ENCODE measurements at places on chromosomes 12 and 14.

GRCh38 chr12:121775501-121775900 lies 18.0 kb downstream of the RHOF start:
- no peak overlapping the region for H3K4me3 ChIP-seq
- no peaks in the 10 kb centered on the region for H3K36me3 ChIP-seq
- no peak for ATAC-seq
- peak overlapping the region; percentile 69 for H3K27ac ChIP-seq

DNA sequence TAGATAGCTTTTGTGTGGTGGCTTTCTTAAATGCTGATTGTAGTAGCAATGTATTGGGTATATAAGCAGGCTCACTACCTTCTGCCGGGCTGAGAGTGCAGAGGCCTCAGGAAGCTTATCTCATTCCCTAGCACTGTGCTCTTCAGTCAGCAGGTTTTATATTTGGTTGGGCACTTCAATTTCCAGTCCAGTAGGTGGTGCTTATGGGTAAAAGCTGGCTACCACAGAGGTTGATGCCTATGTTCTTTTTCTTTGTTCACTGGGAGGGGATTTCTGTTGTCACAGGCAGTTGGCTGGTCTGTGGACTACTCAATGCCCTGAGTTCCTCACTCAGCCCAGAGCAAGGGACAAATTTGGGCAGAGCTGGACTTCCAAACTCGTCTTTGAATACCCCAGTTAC lies 43.0 kb upstream of the GLIPR1 start:
- H3K4me3 ChIP-seq, result no peak overlapping the region
- no peaks in the 10 kb centered on the region for H3K36me3 ChIP-seq
- H3K27me3 ChIP-seq, result peaks cover 6% of the 10 kb centered on the region
- H3K27ac ChIP-seq, result no peak overlapping the region
- ATAC-seq, result no peak
- H3K4me1 ChIP-seq, result no peaks in the 10 kb centered on the region

- no peak for ATAC-seq
- peaks cover 3% of the 10 kb centered on the region for H3K4me1 ChIP-seq
- H3K27me3 ChIP-seq, result no peaks in the 10 kb centered on the region
- peak overlapping the region; percentile 50 for H3K27ac ChIP-seq
- no peaks in the 10 kb centered on the region for H3K36me3 ChIP-seq
Measured at GRCh38 chr14:51424041-51424440, 184.0 kb downstream of the TMX1 start.

DNA sequence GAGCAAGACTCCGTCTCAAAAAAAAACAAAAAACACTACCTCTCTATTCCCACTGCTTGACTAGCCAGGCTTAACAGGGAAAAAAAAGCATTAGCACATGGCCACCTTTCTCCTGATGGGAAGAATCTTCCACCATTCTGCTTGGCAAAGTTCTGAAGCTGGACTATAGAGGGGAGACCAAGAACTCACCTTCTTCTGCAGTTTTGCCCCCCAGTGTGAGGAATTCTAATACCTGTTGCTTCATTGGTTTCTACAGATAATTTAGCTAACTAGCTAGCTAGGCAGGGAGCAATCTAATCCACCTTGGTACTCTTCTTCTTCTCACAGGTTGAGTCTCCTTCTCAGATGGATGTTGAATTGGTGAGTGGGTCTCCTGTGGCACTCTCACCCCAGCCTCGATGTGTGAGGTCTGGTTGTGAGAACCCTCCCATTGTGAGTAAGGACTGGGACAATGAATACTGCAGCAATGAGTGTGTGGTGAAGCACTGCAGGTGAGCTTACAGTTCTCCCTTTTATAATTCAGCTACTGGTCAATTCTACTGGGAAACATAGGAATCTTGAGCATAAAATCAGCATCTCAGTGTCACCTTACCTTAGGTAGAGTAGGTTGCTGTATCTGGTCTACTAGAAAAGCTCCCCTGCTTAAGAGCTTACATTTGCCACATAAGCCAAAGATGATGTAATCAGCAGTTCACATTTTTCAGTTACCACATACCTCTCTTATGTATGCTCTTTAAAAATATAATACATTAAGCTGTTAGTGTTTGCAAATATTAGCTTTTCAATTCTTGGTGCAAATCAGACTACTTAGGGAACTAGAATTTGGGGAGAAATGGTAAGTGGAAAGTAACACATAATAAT lies 16.0 kb downstream of the METTL3 start:
- H3K27ac ChIP-seq, result no peak overlapping the region
- H3K4me1 ChIP-seq, result no peaks in the 10 kb centered on the region
- no peak overlapping the region for H3K4me3 ChIP-seq
- H3K36me3 ChIP-seq, result peaks cover 100% of the 10 kb centered on the region
- ATAC-seq, result no peak
- no peaks in the 10 kb centered on the region for H3K27me3 ChIP-seq

DNA sequence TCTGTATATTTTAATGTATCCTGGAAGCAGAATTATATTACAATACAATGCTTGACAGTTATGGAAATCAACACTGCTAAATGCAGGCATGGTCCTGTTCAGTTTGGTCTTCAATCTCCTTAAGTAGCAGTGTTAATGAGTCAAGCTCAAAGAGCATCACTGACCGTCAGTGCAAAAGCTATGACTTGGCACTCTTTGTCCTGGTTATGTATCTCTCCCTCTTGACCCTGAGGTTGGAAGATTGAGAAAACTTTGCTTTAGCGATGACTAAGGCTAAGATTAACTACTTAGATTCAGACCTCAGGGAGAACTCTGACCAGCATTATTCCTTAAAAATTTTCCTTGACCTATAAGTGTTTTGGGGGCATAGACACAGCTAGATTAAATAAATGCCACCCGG lies 10.9 kb downstream of the CLEC7A start:
- no peaks in the 10 kb centered on the region for H3K4me1 ChIP-seq
- no peak for ATAC-seq
- no peak overlapping the region for H3K4me3 ChIP-seq
- H3K27ac ChIP-seq, result no peak overlapping the region
- H3K36me3 ChIP-seq, result no peaks in the 10 kb centered on the region
- no peaks in the 10 kb centered on the region for H3K27me3 ChIP-seq

- no peaks in the 10 kb centered on the region for H3K27me3 ChIP-seq
- H3K4me1 ChIP-seq, result no peaks in the 10 kb centered on the region
- no peak for ATAC-seq
- H3K36me3 ChIP-seq, result no peaks in the 10 kb centered on the region
- no peak overlapping the region for H3K4me3 ChIP-seq
Measured at GRCh38 chr12:122155705-122156104, 18.3 kb downstream of the IL31 start.

DNA sequence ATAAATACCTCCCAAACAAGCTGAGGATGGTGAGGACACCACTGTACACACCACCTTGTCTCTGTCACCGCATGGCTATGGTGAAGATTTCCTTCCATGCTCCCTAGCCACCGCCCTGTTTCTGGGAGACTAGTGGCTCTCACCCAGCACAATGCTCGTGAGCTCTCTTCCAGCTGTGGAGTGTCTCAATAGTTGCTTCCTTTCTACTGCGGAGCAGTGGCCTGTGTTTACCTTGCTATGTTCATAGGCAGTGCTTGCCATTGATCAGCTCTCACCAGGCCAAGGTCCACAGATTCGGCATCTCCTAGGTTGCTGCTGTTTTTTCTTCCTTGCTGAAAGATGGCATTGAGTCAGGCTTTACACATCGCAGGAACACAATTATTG lies 313.6 kb upstream of the RTL1 start:
- ATAC-seq, result no peak
- H3K36me3 ChIP-seq, result no peaks in the 10 kb centered on the region
- no peaks in the 10 kb centered on the region for H3K27me3 ChIP-seq
- no peak overlapping the region for H3K27ac ChIP-seq
- H3K4me1 ChIP-seq, result no peaks in the 10 kb centered on the region
- H3K4me3 ChIP-seq, result no peak overlapping the region

DNA sequence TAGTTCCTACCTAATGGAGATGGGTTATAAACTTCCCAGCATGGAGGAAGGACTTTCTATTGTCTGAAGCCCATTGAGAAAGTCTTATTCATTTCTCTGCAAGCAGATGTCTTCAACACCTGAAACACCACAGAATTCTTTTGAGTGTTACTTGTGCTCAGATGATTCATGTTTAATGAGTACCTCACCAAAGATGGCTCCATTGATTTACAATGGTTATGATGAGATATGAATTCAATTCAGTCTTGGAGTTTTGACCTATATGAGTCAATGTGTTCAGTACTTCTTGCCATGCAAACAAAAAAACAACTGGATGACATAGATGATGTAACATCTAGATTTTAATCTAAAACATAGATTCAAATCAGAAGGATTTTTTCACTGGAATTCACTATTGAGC lies 15.4 kb upstream of the PAWR start:
- H3K27ac ChIP-seq, result no peak overlapping the region
- no peaks in the 10 kb centered on the region for H3K4me1 ChIP-seq
- H3K27me3 ChIP-seq, result peaks cover 6% of the 10 kb centered on the region

- H3K27ac ChIP-seq, result no peak overlapping the region
- no peaks in the 10 kb centered on the region for H3K27me3 ChIP-seq
- no peaks in the 10 kb centered on the region for H3K36me3 ChIP-seq
- no peaks in the 10 kb centered on the region for H3K4me1 ChIP-seq
- no peak overlapping the region for H3K4me3 ChIP-seq
Measured at GRCh38 chr12:22266101-22266500, 68.4 kb downstream of the ST8SIA1 start.

Measured in gastroesophageal sphincter (tissue), 4 donors.